RWPE2 (cell line): ENCODE measurements at places on chromosomes 12 and 14.
A peak's percentile ranks its signal among the peaks of the same experiment; 100 is the strongest.

DNA sequence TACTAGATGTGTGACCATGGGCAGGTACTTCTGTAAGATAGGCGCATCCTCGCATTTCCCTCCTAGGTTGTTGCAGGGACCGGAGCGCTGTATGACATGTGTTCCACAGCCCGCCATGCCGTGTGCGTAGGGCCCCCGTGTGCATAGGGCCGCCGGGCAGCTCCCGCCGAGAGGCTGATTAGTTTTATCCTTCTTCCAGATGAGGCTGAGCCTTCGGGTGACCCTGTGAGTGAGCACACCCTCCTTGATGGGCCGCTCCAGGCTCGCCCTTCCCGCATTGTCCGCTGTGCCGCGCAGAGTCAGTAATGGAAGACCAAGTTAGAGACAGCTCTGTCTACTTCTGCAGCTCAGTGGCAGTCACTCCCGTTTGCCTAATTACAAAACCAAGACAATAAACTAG is 72.9 kb upstream of the DYNC1H1 start:
- DNase-seq, result no peak

- DNase-seq, result no peak
Measured at GRCh38 chr12:115320451-115320850, 636.5 kb upstream of the TBX3 start.

- DNase-seq, result no peak
Measured at GRCh38 chr12:19402743-19403431, 36.4 kb upstream of the AEBP2 start.

DNA sequence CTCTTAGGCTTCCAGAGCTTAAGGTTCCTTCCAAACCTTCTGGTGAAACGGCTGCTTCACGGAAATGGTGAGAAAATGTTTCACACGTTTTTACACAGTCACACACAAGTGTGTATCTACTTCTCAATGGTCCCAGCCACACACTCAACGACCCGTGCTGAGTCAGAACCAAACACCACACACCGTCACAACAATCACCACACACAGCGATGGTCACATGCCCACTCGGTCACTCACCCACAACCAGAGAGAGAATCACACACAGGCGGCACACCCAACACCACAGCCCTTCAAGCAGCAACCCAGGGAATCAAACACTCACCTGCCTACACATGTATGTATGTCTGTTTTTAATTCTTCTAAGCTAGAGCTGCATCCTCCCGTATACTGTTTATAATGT is 12.6 kb upstream of the PLEKHD1 start:
- peak; percentile 39 for DNase-seq

DNA sequence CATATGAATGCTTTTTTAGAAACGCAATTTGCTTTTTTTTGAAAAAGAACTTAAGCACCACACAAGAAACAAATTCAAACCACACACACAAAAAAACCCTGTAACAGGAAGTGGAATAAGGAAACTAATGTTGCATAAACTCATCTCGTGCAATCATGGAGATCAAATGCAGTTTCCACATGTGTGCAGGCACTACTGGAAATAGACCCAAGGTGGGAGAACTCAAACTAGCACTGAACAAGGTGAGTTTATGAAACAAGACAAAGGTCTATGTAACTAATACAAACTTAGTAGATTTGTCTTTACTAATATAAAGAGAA is 17.5 kb downstream of the NIN start:
- DNase-seq, result no peak

GRCh38 chr12:21172079-21172478 is 41.1 kb downstream of the SLCO1B1 start:
- no peak for DNase-seq

DNA sequence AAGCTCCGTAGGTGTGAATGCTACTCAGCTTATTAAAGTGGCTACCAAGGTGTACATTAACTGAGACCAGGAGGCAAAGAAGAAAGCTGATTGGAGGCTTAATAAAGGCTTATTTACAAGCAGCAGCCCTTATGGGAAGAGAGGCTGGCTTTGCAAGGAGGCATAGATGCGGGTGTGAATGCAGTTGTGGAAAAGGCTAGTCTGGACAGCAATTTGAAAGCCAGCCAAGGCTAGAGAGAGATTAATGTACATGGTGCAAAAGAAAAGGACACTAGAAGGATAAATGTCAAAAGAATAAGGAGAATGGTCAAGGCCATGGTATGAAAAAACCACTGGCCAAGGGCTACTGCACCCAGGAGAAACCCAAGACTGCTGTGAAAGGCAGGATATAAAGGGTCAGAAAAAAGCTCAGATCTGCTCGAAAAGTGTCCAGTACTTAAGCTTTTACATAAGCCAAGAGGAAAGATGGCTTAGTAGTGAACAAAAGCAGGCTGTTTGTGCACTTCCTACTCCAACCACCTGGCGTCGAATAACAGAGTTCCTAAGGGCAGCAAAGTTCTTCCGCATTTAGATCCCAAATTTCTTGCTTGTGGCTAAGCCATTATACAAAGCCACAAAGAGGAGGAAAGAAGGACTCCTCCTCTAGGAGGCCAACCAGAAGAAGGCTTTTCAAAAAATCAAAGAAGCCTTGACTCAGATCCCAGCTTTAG is 24.0 kb downstream of the KLRK1 start:
- no peak for DNase-seq

DNA sequence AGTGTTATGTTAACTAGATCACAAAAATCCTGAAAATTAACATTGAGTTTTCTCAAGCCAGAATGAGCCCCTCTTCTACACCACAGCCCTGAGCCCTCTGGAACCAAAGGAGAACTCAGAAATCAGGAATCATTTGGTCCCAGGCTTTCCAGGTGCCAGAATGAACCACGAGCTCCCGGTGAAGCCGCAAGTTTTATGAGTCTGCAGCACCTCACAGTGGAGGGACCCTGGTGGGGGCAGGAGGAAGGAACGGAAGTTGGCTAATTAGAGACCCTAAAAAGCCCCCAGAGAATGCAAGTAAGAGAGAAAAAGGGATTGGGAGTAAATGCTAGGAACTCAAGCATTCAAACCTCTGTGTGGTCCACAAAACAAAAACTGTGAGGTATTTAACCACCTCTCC is 52.9 kb upstream of the BCL2L14 start:
- DNase-seq, result no peak

- no peak for DNase-seq
Measured at GRCh38 chr14:47929334-47929733, 253.9 kb upstream of the MDGA2 start.

DNA sequence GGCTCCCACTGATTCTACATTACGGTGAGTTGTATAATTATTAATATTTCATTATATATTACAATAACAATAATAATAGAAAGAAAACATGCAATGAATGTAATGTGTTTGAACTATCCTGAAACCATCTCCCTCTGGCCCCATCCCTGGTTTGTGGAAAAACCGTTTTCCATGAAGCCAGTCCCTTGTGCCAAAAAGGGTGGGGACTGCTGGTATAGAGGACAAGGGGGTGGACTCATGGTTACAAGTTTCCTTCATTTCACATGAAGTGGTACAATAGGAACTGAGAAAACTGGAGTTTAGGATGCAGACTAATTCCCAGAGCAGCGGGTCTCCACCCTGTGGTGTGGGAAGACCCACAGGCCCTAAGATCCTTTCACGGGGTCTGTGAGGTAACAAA is 3.0 kb upstream of the C1RL start:
- DNase-seq, result no peak

DNA sequence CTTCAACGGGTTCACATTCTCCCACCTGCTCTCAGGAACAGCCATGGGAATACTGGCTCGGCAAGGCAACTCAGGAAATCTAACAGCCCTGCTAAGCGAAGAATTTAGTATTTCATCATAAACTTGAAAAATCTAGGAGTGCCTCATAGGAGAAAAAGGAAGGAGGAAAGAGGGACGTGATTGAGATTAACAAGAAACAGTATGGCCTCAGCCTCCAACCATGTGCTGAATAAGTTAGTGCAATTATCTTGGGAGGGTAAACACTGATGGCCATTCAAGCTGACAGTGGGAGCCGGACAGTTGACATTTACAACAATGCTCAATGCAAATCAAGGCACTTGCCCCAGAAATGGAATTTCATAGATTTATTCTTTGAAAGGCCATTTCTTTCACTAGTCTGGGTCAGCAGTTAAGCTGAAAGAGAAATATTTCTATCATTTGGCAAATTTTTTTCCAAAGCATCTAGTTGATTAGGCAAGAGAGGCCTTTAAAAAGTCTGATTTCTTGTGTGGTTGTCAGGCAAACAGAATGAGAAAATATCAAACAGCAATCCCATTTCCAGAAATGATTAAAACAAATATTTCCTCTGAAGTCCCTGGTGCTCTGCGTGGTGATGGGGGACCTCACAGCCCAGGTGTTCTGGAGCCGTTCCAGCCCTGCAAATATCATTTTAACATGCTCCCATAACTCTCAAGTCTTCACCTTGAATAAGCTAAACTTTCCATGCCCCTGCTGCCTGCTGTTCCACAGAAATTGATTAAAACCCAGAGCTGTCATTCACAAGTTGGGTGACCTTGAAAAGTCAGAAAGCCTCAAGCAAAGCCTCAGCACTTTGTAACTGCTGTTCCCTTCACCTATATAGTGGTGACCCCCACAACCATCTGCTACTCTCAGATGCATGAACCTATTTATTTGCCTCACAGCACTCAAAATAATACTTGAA is 121.6 kb downstream of the PHLDA1 start:
- DNase-seq, result no peak

GRCh38 chr14:61588419-61588901 is 106.9 kb upstream of the HIF1A start:
- DNase-seq, result no peak

DNA sequence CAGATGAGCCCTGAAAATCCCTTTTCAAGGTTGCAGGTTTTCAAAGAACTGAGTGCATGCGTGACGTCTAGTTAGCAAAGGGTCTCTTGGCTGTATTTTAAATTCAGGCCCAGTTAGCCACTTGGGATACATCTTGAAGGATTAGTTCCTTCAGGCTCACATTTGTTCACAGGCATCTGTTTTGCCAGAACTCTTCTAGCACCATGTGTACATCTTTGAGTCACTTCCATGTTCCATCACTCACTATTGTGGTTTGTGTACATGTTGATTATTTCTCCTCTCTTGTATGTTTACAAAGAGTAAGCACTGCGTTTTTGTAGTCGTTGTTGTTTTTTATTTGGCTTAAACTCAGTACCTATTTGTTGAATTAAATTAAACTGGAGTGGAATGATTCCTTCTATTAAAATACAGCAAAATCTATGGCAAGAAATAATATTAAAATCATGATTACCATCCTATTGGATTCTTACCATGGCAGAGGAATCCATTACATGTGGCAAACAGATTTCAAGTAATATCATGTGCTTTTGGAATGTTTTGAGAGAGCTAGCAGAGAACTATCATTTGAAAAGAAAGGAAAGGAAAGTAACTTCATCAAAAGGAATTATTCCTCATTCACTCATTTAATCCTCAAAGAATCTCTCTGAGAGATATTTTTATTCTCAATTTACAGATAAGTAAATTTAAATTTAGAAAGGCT is 438.9 kb upstream of the FAR2 start:
- no peak for DNase-seq

GRCh38 chr12:34347367-34347766 is 325.1 kb downstream of the ALG10 start:
- DNase-seq, result no peak

DNA sequence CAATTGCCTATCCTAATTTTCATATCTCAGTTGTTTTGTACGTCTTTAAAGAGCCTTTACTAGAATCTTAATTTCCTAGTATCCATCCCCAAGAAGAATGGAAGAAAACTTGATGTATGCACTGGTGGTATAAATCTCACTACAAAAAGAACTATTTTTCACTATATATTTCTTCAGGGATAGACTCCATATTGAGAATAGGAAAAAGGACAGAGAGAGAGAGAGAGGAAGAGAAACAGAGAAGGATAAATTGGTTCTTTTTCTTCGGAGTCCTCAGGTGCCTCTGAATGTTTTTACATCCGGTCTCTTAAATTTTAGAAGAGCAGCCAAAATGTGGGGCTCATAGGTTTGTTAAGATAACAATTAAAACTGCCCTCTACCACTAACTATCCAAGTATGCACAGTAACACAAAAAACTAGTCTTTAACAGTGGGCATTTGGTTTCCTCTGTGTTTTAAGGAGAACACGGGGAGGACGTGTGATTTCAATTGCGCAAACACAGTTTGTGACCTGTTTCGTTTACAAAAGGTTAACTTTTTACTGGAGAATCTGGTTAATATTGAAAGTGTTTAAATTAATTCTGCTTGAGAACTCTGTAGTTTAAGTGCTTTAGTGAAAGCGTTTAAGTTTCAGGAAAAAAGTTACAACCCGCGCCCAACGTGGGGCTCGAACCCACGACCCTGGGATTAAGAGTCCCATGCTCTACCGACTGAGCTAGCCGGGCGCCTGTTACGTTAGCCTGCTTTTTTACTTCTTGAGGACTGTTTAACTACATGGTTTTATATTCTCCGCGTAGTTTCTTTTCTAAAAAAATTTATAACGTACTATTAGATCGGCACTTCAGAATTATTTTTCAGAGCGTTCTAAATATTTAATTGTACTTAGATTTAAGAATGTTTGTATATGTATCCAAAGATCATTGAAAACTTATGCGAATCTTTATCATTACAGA is 5.1 kb upstream of the PSMA3 start:
- no peak for DNase-seq

DNA sequence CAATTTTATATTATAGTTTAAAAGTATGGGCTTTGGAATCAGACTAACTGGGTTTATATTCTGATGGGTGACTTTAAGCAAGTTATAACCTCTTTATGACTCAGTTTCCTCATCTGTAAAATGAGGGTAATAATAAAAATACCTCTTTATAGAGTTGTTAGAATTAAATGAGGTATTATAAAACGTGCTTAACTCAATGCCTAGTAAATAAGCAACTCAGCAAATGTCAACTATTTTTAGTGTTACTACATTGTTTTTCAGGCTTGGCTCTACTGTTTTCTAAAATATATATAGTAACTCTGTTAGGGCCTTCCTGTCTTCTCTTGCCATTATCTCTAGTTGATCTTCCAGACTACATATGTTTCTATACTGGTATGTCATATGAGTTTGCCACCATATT is 20.5 kb downstream of the VEZT start:
- DNase-seq, result no peak

- no peak for DNase-seq
Measured at GRCh38 chr12:111006621-111007020, 86.2 kb upstream of the MYL2 start.

DNA sequence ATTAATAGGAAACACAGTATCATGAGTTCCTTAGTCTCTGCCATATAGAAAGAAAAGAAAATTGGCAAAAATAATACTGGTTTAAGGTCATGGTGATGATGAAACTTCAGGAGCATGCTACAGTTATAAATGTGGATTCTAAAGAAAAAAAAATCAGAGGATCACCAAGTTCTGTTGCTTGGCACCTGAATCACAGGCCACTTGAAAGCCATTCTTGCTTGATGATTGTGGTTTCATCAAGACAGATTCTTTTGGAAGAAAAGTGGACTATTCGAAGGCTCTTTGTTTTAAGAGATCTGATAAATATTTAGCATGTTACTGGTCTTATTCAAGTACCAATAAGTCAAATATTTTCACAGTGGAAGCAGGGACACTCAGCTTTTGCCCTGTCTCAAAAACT is 148.9 kb downstream of the SAMD4A start:
- DNase-seq, result no peak

- DNase-seq, result peak; percentile 89
Measured at GRCh38 chr14:39266871-39267607, 33.3 kb downstream of the MIA2 start.

- DNase-seq, result no peak
Measured at GRCh38 chr14:36591482-36591881, 9.1 kb upstream of the NKX2-8 start.

- DNase-seq, result no peak
Measured at GRCh38 chr12:5396541-5396940, 35.4 kb upstream of the NTF3 start.
